ENCODE measurements at places on chromosomes 4 and X. TPM values are rescaled to one million over a fixed set of nuclear protein-coding genes. Genes with fewer than 3 reads are reported as not detected.

GRCh38 chrX:153704021-153704526 lies 16.3 kb downstream of the SLC6A8 start:
- no peak for DNase-seq

DNA sequence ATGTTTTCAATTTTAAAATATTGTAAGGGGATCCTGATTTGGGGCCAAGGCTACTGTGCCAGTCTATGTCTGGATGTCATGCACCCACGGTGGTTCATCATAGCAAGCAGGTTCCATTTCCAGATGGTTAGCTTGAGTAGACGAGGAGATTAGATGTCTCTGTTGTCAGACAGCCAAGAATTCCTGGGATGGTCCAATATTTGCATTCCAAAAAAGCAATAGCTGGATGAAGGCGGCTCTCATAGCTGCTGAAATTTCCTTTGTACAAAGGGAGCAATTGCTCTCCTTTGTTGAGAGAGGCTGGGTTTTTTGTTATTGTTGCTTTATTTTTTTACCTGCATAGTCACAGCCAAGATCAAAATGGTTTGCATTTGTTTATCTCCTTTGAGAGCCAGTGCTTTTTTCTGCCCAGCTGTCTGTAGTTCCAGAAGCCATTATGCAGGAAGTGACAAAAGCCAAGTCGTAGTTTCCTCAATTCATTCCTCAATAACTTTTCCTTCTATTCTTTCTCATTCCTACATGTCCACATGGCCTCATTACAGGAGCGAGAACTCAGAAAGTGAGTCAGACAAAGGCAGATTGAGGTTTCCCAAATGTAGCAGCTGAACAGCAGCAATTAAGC lies 107.9 kb downstream of the MMRN1 start:
- no peak for DNase-seq

ABLIM2 gene
- 0.99 TPM for total RNA-seq

MID2 gene
- total RNA-seq, result 21.4 TPM

Data from glomerular endothelial cell (primary cell).